ENCODE measurements at places on chromosomes 7 and 10.

- DNase-seq: no peak
Measured at GRCh38 chr10:86057708-86058107, 308.9 kb downstream of the GRID1 start.

DNA sequence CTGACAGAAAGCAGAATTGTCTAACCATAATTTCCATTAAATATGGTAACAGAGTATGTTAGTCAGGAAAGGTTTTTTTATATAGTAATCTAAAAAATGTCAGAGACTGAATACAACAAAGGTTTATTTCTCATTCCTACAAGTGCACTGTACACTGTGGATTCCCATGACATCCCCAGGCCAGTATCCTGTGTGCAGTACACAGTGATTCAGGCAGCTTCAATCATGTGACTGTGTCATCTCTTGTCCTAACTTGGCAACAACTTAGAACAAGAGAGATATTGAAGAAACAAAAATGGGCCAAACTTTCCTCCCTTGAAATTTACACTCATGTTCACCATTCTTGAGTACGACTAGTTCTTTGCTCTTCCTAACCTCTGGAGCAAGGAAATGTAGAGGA lies 189.8 kb upstream of the SEMA3A start:
- no peak for DNase-seq

DNA sequence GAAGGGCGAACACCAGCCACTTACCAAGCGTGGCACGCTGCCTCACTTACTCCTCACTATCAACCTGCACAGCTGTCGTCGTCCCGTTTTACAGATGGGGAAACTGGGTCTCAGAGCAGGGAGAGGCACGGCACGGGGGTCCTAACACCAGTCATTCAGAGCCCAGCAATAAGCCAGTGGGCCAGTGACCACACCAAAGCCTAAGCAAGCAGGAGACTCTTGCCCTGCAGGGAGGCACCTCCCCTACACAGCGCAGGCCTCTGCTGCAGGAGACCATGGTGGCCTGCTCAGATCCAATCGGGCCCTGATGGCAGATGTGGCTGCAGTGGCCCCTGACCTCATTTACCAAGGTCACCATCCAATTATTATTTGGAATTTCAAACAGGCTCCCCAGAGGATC lies 4.8 kb downstream of the SLIT1 start:
- DNase-seq: no peak

DNA sequence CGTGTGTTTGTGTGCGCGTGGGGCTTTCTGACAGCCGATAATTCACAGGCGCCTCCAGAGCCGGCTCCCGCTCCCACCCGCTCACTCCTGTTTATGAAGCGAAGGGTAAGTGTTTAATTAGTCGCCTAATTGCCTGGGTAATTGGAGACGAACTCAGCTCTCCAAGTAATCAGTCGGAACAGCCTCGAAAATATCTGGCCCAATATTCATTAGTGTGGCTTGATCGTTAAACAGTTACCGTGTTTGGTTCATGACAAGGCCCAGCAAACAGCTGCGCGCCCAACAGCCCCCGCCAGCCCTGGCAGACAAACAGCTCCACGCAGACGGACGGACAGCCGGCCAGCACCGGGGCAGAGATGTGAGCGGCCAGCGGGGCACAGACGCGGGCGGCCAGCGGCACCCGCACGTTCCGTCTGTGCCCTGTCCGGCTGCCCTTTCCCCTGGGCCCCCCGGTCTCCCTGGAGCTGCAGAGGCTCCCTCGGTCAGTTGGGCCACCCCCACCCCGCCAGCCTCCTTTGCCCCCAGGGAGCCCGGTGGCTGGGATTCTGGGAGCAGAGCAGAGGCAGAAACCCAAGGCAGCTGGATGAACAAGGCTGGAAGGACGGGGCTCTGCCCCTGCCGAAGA lies 98.2 kb downstream of the UNCX start:
- peak; percentile 19 for DNase-seq

GRCh38 chr10:70158113-70158512 lies 11.6 kb upstream of the TYSND1 start:
- no peak for DNase-seq

DNA sequence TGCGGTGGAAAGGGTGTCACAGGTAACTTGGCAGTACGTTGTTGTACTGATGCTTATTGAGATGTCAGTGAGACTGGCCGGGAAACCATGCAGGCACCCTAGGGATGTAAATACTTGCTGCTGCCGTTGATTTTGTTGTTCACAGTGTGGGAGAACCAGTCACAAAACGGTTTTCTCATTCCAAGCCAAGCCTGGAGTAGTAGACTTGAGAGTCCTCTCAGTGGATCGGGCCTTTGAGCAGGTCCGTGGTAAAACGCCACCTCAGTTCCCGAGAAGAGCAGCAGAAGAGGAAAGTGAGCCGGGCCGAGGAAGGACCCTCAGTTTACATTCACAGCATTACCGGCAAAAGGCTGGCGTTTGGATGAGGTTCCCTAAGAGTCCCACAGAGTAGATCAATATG lies 1.1 kb downstream of the JAKMIP3 start:
- DNase-seq: no peak

GRCh38 chr10:12333380-12334185 lies 15.8 kb upstream of the CAMK1D start:
- peak; percentile 65 for DNase-seq

DNA sequence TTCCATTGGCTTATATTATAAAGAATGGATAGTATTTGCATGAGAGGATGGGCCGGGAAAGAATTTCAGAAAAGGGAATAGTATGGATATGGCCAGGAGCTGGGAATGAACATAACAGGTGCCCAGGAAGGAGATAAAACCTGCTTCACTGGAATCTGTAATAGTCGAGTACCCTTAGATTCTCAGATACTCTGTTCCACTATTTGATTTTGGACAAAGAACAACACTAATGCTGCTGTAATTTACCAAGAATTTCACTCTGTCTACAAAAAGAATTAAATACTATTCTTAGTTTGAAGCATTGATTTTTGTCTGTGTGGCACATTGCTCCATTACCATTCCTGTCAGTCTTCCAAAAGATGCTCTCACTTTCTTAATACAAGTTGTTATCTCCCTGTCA lies 718.2 kb upstream of the LRRN3 start:
- no peak for DNase-seq

GRCh38 chr10:45278860-45279498 lies 36.4 kb downstream of the OR13A1 start:
- no peak for DNase-seq

DNA sequence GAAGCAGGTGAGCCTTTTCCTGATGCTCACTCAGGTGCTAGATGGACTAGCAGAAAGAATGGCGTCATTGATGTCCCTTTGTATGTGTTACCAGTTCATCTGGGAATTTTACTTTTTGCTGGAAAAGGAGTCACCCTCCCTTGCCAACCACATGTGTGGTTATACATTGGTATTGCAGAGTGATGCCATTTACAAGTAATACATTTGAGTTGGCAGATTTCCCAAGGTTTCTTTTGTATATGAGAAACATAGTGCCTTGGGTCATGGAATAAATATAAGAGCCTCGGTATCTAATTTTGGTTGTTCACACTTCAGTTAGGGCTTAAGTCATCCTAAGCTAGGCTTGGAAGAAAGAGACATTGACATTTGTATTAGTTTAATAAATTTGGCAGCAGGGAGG lies 10.4 kb upstream of the ATXN7L1 start:
- no peak for DNase-seq

GRCh38 chr7:148332191-148333186 lies 258.1 kb upstream of the C7orf33 start:
- DNase-seq: no peak

GRCh38 chr10:114012650-114013049 lies 31.0 kb upstream of the ADRB1 start:
- no peak for DNase-seq

DNA sequence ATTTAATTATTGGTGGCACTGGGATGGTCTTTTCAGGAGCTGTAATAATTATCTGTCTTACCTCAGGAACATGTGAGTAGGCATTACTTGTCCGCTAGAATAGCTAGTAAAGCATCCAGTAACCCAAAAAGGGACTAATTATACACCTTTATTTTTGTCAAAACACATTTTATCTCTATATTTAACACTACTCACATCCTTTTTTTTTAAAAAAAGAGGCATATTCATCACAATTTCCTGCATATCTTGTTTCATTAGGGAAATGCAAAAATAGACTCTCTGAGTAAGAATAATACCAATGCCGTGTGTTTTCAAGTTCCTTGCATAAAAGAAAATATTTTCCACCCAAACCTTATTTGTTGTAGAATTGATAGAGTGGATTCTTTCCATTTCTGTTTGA lies 99.5 kb downstream of the VTI1A start:
- no peak for DNase-seq

- DNase-seq: no peak
Measured at GRCh38 chr7:2474813-2475677, 1.2 kb downstream of the GRIFIN start.

- peak; percentile 63 for DNase-seq
Measured at GRCh38 chr7:90119178-90119971, 34.9 kb upstream of the STEAP1 start.

- DNase-seq: no peak
Measured at GRCh38 chr10:79241629-79241989, 105.7 kb upstream of the PPIF start.

GRCh38 chr10:6019010-6019782 lies 41.9 kb upstream of the IL15RA start:
- no peak for DNase-seq

GRCh38 chr7:39429421-39429820 lies 136.8 kb upstream of the YAE1 start:
- no peak for DNase-seq

DNA sequence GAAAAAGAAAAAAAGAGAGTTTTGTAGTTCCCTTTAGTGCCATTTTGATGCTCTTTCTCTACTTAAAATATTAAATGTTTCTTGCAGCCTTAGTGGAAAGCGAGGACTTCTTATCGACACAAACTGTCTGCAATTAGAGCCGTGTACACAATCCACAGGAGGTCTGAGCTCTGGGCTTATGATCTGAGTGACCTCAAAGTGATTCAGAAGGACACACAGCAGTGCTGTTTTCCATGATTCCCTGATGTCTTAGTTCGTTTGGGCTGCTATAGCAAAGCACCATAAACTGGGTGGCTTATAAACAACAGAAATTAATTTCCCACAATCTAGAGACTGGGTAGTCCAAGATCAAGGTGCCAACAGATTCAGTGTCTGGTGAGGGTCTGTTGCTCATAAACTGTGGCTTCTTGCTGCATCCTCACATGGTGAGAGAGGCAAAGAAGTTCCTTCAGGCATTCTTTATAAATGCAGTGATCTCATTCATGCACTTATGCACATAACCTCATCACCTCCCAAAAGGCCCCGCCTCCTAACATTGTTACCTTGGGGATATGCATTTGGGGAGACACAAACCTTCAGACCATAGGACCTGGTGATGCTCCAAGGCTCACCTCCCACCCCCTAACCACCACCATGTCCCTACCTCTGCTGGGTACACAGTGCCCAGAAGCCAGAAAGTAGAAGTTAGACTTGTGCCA lies 204.5 kb upstream of the GHITM start:
- no peak for DNase-seq

DNA sequence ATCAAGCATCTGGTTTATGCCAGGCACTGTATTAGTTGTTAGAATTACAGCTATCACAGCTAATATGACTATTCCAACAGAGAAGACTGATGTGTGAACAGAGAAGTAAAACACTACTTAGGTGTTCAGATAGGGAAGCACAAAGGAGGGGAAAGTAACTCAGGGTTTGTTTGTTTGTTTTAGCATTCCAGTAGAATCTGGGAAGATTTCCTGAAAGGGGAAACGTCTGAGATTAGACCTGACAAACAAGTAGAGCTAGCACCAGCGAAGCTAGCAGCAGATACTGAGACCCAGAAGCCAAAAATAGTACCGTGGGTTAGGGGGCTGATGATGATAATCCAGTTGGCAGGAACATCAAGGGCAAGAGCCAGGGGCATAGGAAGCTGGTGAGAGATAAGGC lies 28.8 kb upstream of the KLHL7 start:
- no peak for DNase-seq

GRCh38 chr7:49125246-49125645 lies 200.9 kb downstream of the CDC14C start:
- DNase-seq: no peak

- DNase-seq: no peak
Measured at GRCh38 chr7:78326189-78326588, 527.6 kb downstream of the PHTF2 start.

DNA sequence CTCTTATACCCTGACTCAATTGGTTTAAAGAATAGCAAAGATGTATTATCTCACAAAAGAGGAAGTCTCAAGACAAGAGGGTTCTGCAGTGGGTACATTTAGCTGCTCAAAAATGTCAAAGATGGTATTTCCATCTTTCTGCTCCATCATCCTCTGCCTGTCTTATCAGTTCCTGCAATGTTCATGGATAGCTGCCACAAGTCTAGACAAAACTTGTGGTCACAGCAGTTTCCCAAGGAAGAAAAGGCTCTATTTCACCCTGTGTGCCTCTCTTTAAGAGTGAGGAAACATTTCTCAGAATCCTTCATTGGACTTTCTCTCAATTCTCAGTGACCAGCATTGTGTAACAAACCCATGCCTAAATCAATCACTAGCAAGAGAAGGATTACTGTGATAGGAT lies 634.2 kb upstream of the AUTS2 start:
- DNase-seq: no peak

DNA sequence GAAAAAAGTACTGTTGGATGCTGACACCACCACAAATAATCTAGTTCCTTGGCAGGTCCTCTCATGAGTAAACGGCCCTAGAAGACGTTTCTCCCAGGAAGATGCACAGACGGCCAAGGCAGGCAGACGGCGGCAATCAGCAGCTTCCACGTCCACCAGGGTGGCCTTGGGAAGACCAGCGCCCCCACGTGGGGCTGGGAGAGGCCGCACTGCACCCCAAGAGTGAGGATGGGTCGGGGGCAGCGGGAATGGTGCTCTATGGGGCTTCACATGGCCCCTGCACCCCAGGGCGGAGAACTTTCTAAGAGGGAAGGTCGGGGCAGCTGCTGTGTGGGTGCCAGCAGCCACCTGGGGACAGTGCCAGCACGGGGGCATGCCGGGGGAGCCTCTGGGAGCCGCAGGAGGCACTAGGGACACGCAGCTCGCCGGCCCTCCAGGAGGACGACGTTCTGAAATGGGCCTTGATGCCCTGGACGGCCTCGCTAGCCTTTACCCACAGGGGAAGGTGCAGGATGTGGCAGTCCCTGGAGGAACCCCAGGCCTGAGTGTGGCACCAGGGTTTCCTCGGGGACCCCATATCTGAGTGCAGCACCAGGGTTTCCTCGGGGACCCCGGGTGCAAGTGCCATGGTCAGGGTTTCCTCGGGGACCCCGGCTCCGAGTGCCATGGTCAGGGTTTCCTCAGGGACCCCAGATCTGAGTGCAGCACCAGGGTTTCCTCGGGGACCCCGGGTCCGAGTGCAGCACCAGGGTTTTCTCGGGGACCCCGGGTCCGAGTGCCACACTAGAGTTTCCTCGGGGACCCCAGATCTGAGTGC lies 539.9 kb downstream of the DNAJB6 start:
- no peak for DNase-seq

DNA sequence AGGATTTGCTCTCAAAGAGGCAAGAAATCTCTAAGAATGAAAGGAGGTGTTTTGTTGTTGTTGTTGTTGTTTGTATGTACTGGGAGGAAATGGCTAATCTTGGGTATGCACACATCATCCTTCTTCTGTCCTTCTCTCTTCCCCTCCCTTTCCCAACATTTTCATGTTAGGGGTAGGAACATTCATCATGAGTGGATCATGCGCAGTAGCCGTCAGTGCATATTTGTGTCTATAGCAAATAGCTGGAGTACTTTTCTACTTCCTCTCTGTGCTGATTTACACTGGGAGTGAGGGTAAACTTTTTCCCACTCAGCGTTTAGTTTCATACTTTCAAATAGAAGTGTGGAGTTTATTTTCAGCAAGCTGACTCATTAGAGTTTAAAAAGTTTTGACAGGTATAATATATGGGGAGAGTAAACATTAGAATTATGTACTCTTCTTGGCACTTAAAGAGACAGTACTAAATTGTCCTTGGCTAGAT lies 80.5 kb upstream of the PRKG1 start:
- DNase-seq: no peak

GRCh38 chr10:132996603-132997343 lies 54.4 kb upstream of the CFAP46 start:
- DNase-seq: no peak

Data from right hindlimb (tissue), 1 donor.